Naive thymus-derived CD8-positive, alpha-beta T cell (primary cell): ENCODE measurements at places on chromosomes 16 and 17. TPM values are rescaled to one million over a fixed set of nuclear protein-coding genes. Genes with fewer than 3 reads are reported as not detected.

- DNase-seq, result no peak
These were observed 23.4 kb downstream of the AXIN2 start for GRCh38 chr17:65537845-65538674.

HSD11B2 gene
- total RNA-seq, result not detected

- DNase-seq, result no peak
These were observed 5.4 kb upstream of the NOL11 start for GRCh38 chr17:67712375-67712774.

RNF157 gene
- 46.1 TPM for total RNA-seq

HASPIN gene
- 0.57 TPM for total RNA-seq

GRCh38 chr17:4327606-4328005, 38.9 kb downstream of the UBE2G1 start:
- DNase-seq, result no peak

GRCh38 chr17:15143524-15143923, 121.6 kb downstream of the PMP22 start:
- DNase-seq, result no peak

DNA sequence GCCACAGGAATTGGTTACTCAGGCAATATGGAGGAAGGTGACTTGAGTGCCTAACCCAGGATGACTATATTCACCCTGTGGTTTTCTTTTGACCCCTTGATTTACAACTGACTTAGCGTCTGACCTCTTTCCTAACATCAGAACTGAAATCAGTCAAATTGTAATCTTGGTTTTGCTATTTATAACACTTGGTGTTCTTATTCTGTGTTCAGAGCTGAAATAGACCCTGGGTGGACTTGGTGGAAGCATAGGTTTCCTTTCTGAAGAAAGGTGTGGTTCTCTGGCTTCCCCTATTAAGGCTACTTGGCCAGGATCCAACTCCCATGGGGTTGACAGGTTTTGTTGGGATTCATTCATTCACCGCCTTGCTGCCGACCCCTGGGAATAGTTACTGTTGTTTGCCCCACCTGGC, 80.8 kb downstream of the CLEC16A start:
- DNase-seq, result no peak
